Activated naive CD8-positive, alpha-beta T cell treated with anti-CD3 and anti-CD28 coated beads for 36 hours (primary cell): ENCODE measurements at places on chromosomes 3 and 15. TPM values are rescaled to one million over a fixed set of nuclear protein-coding genes. Genes with fewer than 3 reads are reported as not detected.

DNA sequence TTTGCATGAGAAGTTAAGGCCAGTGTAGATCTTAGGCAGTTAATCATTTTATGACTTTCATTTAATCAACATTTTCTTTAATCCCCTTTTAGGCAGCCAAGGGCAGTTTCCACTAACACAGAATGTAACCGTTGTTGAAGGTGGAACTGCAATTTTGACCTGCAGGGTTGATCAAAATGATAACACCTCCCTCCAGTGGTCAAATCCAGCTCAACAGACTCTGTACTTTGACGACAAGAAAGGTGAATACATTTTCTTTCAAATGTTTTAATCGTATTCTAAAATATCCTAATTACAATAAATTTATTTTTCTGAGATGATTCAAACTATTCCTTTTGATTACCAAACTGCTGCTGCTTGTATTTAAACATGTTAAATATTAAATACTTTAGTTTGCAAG lies 843.2 kb downstream of the CADM2 start:
- DNase-seq = no peak

DNA sequence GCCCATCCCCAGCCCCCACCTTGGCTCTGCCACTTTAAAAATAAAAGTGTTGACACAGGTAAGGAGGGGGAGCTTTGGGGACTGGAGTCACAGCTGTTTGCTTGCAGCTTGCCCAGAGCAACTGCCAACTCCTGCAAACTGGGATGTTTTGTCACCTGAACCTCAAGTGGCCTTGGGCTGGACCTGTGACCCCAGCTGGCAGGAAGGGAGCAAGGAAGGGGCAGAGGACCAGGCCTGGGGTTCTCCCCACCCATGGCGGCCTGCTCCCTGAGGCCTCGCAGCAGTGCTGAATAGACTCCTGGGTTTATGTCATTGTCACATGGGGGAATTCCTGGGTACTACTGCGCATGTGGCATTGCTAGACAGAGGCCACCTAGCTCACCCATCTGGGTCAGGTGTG lies 246.9 kb upstream of the TLE3 start:
- DNase-seq = no peak

- no peak for DNase-seq
Observed at GRCh38 chr15:40008061-40008765, 30.8 kb downstream of the SRP14 start.

GRCh38 chr3:33006081-33006480 lies 54.6 kb downstream of the CCR4 start:
- DNase-seq = no peak

DNA sequence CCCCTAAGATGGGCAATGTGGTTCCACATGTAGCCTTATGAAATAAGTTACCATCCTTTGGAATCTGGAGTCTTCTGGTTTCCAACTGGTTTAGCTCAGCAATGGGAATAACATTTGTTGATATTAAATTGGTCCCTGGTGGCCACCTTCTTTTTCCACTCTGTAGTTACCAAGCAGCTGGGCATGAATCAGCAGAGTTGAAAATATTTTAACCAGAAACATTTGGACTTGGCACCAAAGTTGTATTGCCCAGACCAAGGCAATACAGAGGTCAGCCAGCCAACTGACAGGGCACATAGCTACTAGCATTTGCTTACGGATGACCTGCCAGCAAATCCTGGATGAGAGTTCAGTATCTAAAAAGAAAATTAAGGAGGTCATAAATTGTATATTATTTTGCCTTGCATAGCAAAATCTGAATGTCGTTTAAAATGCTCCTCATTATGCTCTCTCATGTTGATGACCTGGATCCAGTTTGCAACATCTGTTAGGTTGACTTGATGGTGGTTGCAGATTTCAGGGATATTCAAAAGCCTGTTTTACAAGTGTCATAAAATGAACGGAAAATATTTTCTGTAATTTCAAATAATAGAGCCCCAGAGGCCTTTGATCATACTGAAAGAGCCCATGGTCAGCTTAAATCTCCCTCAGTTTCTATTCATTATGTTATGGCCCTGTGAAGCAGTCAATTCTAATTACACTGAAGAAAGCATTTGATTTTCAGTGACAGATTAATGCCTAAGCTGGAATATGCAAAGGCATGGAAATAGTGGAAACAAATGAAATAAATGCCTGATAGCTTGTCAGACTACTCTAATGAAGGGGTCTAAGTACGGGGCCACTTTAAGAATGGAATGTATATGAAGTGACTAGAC lies 54.6 kb downstream of the PPM1L start:
- no peak for DNase-seq

GRCh38 chr3:68088216-68088615 lies 433.8 kb upstream of the SUCLG2 start:
- peak; percentile 43 for DNase-seq

DNA sequence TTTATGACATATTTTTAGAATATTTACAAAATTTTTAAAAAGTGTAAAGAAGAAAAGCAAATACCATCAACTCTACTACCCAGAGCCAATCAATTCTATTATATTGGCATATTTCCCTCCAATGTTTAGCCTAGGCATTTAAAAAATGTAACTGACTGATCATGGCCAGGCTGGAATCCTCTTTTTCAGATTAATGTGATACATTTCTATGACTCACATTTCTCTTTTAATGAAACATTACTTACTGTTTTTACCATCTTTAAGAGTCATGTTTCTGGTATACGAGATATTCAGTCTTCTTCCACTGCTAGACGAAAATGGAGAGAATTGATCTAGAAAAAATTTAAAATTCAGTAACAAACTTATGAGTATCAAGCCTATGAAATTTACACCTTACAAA lies 53.4 kb upstream of the DCUN1D1 start:
- no peak for DNase-seq

DNA sequence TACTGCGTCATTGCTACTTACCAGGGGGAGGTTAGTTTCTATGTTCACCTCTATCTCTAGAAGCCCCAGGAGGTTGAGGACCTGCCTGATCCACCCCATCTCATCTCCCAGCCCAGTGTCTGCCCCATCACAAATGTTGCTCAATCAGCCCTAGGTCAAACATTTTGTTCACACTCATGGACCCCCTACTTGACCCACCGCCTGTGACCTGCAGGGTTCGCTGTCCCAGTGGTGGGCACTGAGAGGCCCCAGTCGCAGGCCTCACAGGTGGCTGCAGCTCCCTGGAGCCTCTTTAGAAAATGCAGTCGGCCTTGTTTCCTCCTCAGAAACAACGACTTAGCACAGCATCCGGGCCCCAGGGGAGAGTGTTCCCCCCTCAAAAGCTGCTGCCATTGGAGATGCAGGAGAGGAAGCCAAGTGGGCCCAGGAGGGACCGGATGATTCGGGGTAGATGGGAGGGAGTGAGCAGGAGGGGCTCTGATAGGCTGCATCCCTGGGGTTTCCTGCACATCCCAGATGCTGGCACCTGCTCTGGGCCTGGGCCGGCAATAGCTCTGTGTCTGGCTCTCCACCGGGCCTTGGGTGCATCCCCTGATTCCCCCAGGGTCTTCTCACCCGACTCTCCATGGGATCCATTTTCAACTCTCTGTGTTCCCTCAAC lies 18.4 kb upstream of the INSYN1 start:
- no peak for DNase-seq

GRCh38 chr3:99418209-99418635 lies 220.2 kb upstream of the COL8A1 start:
- DNase-seq = no peak

DNA sequence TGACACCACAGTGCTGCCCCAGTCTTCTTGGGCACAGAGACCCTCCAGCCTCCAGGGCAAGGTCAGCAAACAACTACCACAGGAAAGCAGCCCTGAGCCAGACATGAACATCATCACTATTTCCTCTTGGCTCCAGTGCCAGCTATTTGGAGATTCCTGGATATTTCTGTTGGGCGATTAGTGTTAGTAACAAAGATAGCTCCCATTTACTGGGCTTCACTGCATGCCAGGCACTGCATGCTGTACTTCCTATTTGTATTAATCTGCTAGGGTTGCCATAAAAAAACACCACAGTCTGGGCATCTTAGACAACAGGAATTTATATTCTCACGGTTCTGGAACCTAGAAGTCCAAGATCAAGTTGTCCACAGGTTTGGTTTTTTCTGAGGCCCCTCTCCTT lies 255.1 kb upstream of the STT3B start:
- DNase-seq = no peak

DNA sequence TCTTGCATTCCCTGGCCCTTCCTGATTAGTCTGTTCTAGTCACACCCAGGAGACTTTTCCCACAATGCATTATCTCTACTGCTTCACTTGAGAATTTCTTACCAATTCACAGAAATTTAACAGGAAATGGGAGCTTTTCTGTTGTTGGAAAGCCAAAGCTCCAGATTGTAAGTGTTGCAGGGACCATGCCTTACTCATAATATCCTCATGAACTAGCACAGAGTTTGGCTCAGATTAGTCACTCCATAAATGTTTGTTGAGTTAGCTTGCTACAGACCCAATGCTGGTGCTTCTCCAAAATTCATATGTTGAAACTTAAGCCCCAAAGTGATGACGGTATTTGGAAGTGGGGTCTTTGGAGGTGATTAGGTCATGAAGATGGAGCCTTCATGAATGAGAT lies 232.6 kb downstream of the GAP43 start:
- no peak for DNase-seq

GRCh38 chr15:101428758-101429157 lies 60.7 kb downstream of the PCSK6 start:
- DNase-seq = no peak

DNA sequence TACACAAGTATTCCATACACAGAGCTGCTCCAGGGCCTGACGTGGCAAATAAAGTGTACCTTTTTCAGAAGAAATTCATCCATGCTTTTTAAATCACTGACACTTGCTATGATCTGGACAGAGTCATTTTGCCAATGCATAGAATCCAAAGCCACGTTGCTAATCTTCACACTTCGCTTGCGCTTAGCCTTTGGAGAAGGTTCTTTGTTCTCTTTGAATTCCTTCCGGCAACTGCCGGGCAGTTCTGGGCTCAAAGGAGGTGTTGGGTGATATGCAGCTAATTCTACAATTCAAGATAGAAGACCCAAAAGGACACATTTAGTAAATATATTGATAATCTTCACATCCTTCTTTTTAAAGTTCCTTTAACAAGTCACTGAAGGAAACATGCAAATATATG lies 69.9 kb downstream of the NR2E3 start:
- no peak for DNase-seq

- DNase-seq = no peak
Observed at GRCh38 chr3:80331494-80332170, 563.8 kb upstream of the ROBO1 start.

DNA sequence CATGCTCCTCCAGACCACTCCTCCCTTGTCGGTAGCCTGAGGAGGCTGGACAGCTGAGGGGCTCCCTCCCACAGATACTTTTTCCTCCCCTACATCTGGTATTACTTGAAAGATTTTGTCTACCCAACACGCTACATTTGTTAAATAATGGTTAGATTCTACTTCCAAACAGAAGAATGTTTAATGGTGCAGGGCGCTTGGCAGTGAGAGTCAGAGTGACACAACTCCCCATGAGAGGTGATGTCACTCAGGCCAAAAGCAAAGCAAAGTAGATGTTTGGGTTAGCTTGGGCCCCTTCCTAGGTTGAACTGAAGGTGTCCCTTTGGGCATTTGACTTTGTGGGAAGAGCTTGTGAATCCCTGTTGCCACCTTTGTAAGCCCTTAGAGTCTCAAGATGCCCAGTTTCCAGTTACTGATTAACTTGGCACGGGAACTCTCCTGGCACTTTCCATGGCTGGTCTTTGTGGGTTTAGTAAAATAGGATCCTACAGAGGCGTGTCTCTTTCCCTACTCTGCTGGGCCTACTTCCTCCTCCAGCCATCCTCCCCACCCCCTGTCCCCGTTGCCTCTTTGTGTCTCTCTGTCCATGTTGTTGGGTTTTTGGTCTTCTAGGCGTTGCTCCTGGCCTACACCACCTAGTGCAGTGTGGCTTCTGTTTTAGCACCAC lies 5.6 kb downstream of the LIMD1 start:
- no peak for DNase-seq

DNA sequence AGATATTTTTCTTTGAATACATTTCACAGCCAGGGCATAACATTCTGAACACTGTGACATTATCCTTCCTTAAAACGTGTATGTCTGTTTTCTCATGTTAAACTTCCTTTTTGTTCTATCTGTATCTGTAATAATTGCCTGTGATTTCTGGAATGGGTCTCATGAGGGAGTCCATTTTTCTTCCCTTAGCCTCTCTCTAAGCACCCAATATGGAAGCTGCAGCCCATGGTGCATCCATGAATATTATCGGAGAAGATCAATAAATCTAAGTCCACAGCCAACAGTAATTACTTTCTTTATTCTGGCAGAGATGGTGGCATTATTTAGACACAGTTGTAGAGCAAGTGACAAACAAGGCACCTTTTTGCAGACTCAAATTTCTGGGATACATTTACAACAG lies 671.1 kb downstream of the TUSC7 start:
- DNase-seq = no peak

DNA sequence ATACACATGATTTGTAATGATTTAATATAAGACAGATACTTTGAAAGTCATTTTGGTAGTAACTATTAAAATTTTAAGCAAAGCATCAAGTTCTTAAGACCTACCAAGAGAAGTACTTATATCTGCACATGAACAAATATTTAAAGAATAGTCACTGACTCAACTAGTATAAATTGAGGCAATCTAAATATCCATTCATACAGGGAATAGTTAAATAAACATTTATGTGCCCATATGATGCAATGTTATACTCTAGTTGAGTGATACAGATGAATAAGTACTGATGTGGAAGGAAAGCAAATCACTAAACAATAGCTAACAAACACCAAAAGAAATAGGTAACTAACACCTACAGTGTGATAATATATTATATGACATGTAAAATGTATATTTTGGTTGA lies 527.7 kb downstream of the EPHA3 start:
- DNase-seq = no peak

GRCh38 chr3:127762787-127763105 lies 59.6 kb downstream of the MGLL start:
- no peak for DNase-seq

DNA sequence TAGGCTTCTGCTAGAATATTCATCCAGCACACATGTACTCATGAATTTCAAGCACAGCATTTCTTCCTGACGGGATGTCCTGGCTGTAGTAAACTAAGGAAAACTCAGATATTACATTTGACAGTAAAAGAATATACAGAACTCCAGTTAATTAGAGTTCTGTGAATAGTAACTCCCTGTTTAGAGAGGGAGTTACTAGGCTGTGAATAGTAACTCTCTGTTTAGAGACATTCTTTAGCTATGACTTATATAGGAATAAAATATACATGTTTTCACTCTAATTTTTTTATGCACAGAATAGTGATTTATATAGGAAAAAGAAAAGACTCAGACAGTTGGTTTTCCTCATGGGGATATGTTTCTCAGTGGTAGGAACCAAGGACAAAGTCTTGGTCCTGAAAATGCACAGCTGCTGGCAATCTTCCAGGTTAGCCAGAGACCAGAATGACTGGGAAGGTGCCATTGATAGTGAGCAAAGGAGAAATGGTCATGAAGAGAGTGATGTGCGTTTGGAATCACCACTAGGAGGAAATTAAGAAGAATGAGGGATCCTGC lies 480.7 kb upstream of the THBS1 start:
- DNase-seq = no peak

LRTM1 gene
- total RNA-seq = not detected

COL6A5 gene
- not detected for total RNA-seq

GNAT1 gene
- not detected for total RNA-seq

MAP6D1 gene
- total RNA-seq = 6.5 TPM

TUSC7 gene
- not detected for total RNA-seq

A4GNT gene
- not detected for total RNA-seq

TGM4 gene
- total RNA-seq = not detected

OXSM gene
- 14.2 TPM for total RNA-seq

REC114 gene
- total RNA-seq = not detected
